ENCODE measurements at places on chromosomes 1 and 21.

DNA sequence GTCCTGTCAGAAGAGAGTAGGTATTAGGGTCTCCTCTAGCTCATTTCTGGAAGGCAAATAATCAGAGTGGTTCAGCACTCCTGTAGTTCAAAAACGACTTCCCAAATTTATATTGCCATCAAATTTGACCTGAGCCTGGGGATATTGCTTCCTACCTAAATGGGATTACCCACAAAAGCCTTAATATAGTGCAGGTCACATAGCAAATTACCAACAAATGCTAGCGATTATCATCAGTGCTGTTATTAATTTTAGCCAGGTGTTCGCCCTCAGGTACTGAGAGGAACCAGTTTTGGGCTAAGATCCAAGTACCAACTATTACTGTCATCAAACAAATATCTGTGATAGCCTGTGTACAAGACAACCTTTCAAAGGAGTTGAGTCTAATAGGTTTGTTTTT, 661.8 kb upstream of the PTBP2 start:
- DNase-seq = no peak

GRCh38 chr1:180003026-180003695, 48.6 kb downstream of the CEP350 start:
- DNase-seq = no peak

DNA sequence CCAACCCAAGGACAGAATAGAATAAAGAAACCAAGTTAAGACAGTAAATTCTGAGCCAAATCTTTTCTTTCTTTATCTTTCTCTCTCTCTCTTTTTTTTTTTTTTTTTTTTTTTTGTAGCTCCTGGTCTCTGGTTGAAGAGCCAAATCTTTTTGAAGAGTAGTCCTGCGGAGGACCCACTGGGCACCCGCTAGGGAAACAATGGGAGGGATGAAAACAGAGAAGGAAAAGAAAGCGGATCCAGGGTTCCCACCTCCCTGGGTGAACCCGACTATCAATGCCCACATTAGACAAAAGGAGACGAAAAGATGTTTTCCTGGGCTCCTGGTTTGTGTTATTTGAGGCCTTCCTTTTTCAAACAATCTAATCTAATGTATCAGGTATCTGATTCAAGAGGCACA, 49.8 kb upstream of the FBXO28 start:
- no peak for DNase-seq

- DNase-seq = no peak
These were observed 67.6 kb downstream of the FHAD1 start for GRCh38 chr1:15314328-15315281.

GRCh38 chr1:184615301-184615700, 139.4 kb downstream of the EDEM3 start:
- no peak for DNase-seq

DNA sequence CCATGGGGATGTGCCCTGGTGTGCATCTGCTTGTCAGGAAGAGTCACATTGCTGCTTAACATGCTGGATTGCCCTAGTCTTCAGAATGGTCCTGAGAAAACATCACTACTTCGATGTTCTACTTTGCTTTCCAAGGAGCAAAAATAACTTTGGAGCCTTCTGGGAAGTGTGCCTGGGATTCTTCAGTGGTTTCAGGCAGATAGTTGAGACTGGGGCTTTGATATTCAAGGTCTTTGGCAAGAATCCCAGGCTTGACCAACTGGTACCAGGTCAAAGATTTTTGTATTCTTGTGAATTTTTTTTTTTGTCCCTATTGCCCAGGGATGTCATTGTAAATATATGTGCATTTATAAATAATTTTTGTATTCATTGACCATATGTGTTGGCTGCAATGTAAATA, 51.4 kb downstream of the LRIG2 start:
- DNase-seq = no peak

DNA sequence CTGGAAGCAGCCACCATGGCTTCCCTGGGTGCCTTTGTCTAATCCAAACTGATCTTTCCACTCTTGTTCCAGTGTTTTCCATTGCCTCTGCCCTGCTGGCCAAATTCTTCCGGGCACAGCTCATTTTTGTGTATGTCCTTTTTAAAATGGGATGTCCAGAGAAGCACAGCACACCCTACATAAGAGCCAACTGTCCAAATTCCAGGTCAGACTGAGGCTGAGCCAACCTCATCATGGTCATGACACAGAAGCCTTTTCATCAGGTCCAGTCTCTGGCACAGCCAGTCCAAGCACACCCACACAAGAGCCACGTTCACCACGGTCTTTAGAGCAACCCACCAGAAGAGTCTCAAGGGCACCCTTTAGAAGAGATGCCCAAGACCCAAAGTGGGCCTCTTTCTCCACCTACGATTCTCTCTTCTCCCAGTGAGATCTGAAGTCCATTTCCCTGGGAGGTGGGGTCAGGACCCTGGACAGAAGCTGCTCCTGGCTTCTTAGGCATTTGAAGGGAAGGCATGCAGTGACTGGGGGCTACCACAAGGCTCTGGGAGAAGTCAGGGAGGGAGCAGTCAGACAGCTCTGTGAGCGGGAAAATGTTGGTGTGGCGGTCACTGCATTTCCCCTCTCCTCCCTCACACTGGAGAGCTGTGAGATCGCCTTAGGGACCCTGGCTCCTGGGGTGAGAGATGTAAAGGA, 53.2 kb downstream of the SYT2 start:
- DNase-seq = no peak

GRCh38 chr1:168266644-168267186, 14.0 kb upstream of the TBX19 start:
- no peak for DNase-seq

- no peak for DNase-seq
These were observed 323.7 kb upstream of the ZP4 start for GRCh38 chr1:238214449-238214848.

- DNase-seq = no peak
These were observed 206.4 kb downstream of the PTPRC start for GRCh38 chr1:198845271-198845670.

GRCh38 chr1:12654657-12655056, 10.8 kb downstream of the AADACL4 start:
- no peak for DNase-seq

DNA sequence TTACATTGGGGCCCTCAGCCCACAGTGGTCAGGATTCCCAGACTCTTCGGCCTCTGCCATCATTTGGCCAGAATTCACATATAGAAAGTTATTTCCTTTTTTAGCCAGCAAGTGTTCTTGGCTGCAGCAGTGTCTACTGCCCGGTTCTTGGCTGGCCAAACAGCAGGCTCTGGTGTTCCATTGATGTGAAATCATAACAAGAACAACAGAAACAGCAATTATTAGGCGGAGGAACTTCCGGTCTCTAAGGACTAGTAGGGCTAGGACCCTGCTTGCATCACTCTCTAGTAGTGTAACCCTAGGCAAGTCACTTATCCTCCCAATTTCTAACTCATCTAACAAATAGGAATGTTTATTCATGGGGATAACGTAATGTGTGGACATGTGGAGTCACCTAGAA, 8.7 kb upstream of the GJA5 start:
- DNase-seq = no peak

DNA sequence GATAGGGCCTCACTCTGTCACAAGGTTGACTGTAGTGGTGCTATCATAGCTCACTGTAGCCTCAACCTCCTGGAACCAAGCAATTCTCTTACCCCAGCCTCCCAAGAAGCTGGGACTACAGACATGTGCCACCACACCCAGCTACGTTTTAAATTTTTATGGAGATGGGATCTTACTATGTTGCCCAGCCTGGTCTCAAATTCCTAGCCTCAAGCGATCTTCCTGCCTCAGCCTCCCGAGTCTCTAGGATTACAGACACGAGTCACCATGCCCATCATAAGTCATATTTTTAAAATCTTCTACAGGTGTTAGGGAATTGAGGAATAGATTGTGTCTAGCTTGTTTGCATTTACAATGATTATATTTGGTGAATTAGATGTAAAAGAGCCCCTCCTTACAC, 127.0 kb downstream of the CCDC185 start:
- no peak for DNase-seq

GRCh38 chr1:72662918-72663317, 380.6 kb upstream of the NEGR1 start:
- no peak for DNase-seq

DNA sequence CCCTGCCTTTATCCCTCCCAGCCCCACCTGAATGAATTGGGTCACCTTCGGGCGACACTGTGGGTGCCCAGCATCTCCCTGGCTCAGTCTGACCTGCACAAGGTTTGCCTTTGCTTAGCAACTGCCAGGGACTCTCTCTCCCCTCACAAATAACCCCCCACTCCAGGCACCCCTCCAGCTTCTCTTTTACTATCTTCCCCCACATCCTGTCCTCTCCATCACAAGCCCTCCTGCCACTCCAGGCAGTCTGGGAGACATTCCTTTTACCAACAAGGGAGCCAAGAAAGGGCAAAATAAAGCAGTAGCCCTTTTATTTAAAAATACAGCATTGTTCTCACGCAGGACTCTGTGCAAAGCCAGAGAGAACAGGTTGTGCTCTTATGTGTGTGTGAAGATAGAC, 23.9 kb downstream of the LGR6 start:
- DNase-seq = no peak

DNA sequence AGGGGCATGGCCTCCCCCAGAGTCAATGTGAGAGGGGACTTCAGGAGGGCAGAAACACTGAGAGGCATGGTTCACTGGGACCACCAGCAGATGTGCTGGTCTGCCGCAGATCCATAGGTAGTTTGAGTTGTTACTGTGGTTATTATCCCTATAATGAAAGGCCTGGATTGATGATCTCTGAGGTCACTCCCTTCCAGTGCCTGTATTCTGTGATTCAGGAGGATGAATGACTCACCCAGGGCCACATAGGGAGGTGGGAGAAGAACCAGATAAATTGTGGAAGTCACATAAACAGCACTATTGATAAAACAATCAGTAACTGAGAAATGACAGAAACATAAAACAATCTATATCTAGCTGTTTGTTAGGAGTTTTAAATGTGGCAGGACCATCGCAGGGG, 22.7 kb upstream of the ACTL8 start:
- DNase-seq = no peak

- no peak for DNase-seq
These were observed 35.3 kb downstream of the NIPAL3 start for GRCh38 chr1:24450857-24451397.

- peak; percentile 48 for DNase-seq
These were observed at the start of gene CD164L2 for GRCh38 chr1:27383039-27383605. TSS of gene CD164L2 (minus strand) at chr1:27383333. CDS start at chr1:27383239, 94 bp downstream.

DNA sequence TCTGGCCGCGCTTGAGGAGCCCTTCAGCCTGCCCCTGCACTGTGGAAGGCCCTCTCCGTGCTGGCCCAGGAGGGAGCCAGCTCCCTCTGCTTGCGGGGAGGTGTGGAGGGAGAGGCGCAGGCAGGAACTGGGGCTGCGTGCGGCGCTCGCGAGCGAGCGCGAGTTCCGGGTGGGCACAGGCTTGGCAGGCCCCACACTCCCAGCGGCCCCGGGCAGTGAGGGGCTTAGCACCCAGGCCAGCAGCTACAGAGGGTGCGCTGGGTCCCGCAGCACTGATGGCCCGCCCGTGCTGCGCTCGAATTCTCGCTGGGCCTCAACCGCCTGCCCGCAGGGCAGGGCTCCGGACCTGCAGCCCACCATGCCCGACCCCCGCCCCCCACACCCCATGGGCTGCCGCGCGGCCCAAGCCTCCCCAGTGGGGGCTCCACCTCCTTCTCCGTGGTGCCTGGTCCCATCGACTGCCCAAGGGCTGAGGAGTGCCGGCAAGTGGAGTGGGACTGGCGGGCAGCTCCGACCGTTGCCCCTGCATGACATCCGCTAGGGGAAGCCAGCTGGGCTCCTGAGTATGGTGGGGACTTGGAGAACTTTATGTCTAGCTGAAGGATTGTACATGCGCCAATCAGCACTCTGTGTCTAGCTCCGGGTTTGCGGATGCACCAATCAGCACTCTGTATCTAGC, 46.0 kb downstream of the COL24A1 start:
- no peak for DNase-seq

DNA sequence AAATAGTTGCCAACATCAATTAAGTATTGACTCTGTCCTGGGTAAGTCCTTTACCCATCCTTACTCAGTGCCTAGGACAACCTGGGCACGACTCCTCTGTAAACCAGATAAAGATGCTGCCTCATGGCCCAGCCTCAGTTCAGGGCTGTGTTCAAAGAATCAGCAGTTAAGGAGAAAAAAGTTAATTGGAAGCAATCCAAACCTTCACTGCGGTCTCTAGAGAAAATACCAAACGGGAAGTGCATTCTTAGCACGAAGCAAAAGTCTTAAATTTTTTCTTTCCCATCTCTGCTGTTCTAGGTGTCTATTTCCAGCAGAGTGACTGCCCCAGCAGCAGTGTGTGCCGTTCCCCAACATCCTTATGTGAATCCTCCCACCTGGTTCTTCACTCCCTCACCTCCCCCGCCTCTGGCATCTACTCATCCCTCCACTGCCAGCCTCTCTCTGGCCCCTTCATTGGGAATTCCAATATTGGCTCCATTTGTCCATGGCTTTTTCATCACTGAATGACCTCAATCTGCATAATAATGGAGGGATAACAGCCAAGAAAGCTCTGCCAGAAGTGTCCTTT, 23.2 kb downstream of the KANK4 start:
- DNase-seq = no peak

- DNase-seq = no peak
These were observed 836.3 kb upstream of the ADGRL4 start for GRCh38 chr1:79842811-79843210.

GRCh38 chr1:58432851-58433668, 113.5 kb downstream of the OMA1 start:
- DNase-seq = no peak

DNA sequence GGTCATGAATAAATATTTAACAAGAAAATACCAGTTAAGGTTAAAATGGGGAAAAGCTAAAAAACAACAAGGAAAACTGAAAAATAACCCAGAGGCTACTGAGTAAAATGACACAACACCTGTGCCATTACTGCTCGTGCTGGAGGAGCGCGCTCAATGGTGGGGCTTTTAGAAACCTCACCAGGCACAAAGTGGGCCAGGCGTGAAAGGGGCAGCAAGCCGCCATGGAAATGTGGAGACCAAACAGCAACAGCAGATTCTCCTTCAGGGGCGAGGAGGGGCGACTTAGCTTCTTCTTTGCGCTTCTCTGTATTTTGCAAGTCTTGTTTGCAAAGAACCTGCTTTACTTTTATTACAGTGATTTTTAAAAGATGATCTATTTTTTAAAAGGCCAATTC, 18.9 kb upstream of the SPATC1L start:
- no peak for DNase-seq

- peak; percentile 84 for DNase-seq
These were observed 72.7 kb upstream of the AK4 start for GRCh38 chr1:65075123-65075976.

DNA sequence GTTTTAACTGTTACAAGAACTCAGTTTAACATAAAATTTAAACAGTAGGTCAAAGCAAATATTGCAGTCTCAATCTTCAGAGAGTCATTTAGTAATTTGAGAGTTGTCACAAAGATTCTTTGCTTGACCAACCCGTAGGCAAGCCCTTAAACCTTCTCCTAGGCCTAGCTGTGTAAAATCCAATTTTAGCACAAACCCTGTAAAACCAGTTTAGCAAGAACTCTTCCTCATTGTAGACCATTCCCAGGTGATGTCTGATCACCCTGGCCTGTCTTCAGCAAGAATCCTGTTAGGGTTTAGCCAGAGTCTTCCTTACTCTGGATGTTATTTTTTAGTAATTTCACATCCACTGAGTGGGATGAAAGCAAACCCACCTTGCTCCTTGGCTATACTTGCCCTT, 30.1 kb downstream of the LRIG2 start:
- no peak for DNase-seq

GRCh38 chr21:44509539-44509938, 30.5 kb downstream of the KRTAP10-1 start:
- DNase-seq = no peak

GRCh38 chr1:228378873-228379460, 27.7 kb downstream of the TRIM11 start:
- DNase-seq = no peak

GRCh38 chr1:47936916-47937551, 60.2 kb downstream of the TRABD2B start:
- DNase-seq = no peak
